ENCODE measurements at places on chromosomes 1 and 21. TPM values are rescaled to one million over a fixed set of nuclear protein-coding genes. Genes with fewer than 3 reads are reported as not detected.

DNA sequence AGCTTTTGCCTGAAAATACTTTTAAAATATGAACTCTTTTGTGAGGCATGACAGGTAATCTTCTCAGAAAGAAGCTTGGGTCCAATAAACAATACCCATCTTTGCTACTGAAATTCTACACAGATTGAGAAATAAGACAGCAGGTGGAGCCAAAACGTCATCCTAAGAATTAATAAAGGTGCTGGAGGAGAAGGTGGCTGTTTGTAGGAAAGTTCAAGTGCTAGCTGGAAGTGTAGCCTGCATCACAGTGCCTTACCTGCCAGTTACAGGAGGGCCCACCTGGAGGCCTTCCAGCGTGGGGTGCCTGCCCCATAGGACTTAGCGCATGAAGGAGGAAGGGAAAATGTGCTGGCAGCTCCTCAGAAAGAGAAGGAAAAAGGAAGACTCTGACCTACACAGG lies 93.7 kb downstream of the TTC3 start:
- no peak overlapping the region for H3K27ac ChIP-seq
- no peaks in the 10 kb centered on the region for H3K27me3 ChIP-seq
- H3K4me3 ChIP-seq = no peak overlapping the region
- peaks cover 15% of the 10 kb centered on the region for H3K36me3 ChIP-seq
- DNase-seq = peak; percentile 23
- H3K4me1 ChIP-seq = no peaks in the 10 kb centered on the region

- H3K27ac ChIP-seq = no peak within 1 kb of the TSS
- H3K4me1 ChIP-seq = peaks cover 8% of the 10 kb centered on the region
- H3K36me3 ChIP-seq = no peaks in the 10 kb centered on the region
- no peak within 1 kb of the TSS for H3K4me3 ChIP-seq
- no peaks in the 10 kb centered on the region for H3K27me3 ChIP-seq
These were observed at the start of gene TBX19 for GRCh38 chr1:168280296-168280927. TSS of gene TBX19 (plus strand) at chr1:168280877. CDS start at chr1:168281091, 214 bp downstream.

DNA sequence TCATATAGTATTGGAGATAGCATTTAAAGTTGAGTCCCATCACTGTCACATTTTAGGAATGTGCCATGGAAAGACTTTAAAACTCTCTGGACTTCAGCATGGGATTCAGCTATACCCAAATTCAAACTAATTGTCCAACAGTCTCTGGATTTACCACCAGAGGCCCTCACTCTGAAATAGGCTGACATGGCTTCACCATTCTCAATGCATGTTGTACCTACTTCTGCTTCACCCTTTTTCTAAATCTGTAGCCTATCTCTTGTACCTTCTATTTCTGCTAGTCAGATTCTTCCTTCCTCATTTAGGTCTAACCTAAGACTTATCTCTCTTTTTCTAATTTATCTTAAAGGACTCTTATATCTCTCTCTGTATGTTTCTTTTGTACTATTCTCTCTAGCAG lies 512.7 kb upstream of the ZRANB2 start:
- no peak for DNase-seq
- no peaks in the 10 kb centered on the region for H3K36me3 ChIP-seq
- no peak overlapping the region for H3K4me3 ChIP-seq

DNA sequence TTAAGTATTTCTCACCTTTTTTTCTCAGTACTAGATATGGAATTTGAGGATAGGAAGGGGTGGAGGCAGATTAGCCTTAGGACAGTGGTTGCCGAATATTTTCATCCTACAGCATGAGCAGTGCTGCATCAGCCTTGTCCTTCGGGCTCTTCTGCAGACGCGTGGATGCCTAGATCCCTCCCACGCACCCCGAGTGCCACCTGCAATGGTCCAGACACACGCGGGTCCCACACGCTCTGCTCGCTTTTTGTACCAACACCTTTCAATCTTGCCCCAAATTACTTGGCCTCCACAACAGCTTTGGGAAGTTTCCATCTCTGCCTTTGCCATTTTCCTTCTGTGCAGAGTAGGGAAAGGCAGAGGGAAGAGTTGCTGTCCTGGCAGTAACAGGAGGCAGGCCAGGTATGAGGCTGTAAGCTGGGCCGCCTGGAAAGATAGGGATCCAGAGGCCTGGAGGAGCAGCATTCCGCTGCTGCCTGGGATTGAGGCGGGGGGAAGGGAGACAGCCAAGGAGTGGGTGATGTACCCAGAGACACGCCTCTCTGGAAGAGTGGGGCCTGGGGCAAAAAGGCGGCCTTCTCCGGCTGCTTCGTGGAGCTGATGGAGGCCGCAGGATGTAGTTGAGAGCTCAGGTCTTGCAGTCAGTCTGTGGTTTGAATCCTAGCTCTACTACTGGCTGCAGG lies 467.7 kb downstream of the KIF26B start:
- no peak overlapping the region for H3K27ac ChIP-seq
- peaks cover 10% of the 10 kb centered on the region for H3K27me3 ChIP-seq
- no peaks in the 10 kb centered on the region for H3K4me1 ChIP-seq
- no peak for DNase-seq
- no peaks in the 10 kb centered on the region for H3K36me3 ChIP-seq

DNA sequence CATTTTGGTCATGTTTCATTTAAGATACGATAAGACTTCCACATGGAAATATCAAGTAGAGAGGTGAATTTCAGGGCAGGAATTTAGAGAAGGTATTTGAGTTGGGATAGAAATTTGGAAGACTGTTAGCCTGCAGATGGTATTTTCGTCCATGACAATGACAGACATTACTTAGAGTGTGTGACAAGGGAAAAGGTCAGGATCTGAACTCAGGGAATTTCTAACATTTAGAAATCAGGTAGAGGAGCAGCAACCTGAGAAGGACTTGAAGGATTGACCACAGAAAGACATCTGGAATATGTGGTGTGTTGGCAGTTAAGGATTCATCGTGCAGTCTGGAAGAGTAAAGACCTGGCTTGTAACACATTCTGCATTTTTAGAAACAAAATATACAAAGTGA lies 57.9 kb downstream of the RABGAP1L start:
- peaks cover 2% of the 10 kb centered on the region for H3K36me3 ChIP-seq
- H3K27me3 ChIP-seq = no peaks in the 10 kb centered on the region
- H3K27ac ChIP-seq = no peak overlapping the region
- no peak for DNase-seq

DNA sequence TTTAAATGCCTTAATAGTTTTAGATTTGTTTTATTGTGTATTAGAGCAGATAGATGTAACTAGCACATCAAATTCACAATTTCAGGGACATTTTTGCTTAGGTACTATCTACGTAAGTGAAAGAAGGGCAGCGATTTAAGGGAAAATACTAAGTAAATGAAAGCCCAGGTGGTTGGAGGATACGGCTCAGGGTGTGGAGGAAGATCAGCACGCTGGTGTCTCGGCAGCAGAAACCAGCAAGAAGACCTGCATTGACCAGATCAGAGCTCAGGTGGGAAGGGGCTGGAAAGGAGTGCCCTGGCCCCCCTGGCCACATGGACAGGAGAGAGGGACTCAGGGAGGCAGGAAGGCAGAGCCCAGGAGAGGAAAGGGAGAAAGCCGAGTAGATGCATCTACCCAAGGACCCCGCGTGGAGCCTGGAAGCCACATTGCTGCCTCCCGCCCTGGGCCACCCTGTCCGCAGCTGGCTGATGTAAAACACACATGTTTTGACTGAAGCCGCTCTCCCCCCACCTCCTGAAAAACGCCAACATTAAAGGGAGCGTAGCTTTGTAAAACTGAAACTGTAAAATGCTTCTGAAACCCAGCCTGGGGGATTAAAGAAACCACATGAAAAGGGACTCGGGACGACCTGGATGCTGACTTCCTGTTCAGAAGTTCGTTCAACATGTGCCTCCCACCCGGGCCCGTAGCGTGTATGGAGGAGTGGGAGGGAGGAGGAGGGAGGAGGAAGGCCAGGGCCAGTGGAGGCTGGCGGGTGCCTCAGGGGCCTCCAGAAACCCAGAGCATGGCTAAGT lies 72.6 kb upstream of the TARDBP start:
- H3K4me1 ChIP-seq = peaks cover 8% of the 10 kb centered on the region
- no peaks in the 10 kb centered on the region for H3K36me3 ChIP-seq
- H3K4me3 ChIP-seq = no peak overlapping the region
- no peak for DNase-seq

DNA sequence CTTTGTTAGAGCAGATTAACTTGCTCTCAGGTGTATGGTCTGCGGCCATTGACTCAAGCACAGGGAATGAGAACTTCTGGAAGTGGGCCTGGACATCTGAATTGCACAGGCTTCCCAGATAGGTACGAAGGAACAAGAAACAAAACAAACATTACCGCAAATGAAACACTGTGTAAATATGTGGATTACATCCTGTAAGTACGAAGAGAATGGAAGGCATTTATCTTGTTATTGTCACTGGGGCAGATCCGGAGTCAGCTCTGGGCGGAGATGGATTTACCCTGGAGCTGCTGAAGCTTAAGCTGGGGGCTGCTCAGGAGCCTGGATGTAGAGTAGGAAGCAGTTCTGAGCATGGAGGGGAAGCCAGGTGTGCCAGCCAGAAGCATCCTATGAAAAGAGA lies 6.8 kb downstream of the HES2 start:
- no peaks in the 10 kb centered on the region for H3K27me3 ChIP-seq
- H3K36me3 ChIP-seq = no peaks in the 10 kb centered on the region
- no peak overlapping the region for H3K4me3 ChIP-seq
- no peak overlapping the region for H3K27ac ChIP-seq

- H3K27ac ChIP-seq = no peak within 1 kb of the TSS
- H3K36me3 ChIP-seq = no peaks in the 10 kb centered on the region
- no peak for DNase-seq
- H3K4me1 ChIP-seq = no peaks in the 10 kb centered on the region
- no peak within 1 kb of the TSS for H3K4me3 ChIP-seq
- no peaks in the 10 kb centered on the region for H3K27me3 ChIP-seq
These were observed at the start of gene PALMD for GRCh38 chr1:99645699-99646531. TSS of gene PALMD (plus strand) at chr1:99646113. CDS start at chr1:99646318, 205 bp downstream.

DNA sequence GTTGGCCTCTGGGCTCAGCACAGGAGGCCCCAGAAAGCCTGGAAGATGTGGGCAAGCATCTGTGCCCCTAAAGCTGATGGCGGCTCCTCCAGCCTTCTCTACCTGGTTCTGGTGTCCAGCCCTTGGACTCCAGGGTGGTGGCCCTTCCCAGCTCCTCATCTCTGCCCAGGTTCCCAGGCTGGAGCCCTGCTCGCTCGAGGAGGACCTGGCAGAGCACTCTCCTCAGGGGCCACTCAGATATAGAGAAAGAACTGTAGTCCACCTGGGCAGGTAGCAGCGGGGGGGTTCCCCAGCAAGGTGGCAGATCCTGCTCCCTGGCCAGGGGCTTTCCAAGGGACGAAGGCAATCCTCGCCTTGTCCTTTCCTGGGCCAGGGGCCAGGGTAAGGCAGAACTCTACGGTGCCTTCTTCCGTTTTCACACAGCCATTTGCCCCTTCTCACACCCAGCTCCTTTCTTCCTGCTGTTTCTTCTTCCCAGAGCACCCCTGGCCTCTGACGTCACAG lies 18.9 kb downstream of the WNT4 start:
- no peaks in the 10 kb centered on the region for H3K36me3 ChIP-seq
- no peak overlapping the region for H3K27ac ChIP-seq
- H3K4me1 ChIP-seq = no peaks in the 10 kb centered on the region
- no peak overlapping the region for H3K4me3 ChIP-seq
- DNase-seq = no peak

DNA sequence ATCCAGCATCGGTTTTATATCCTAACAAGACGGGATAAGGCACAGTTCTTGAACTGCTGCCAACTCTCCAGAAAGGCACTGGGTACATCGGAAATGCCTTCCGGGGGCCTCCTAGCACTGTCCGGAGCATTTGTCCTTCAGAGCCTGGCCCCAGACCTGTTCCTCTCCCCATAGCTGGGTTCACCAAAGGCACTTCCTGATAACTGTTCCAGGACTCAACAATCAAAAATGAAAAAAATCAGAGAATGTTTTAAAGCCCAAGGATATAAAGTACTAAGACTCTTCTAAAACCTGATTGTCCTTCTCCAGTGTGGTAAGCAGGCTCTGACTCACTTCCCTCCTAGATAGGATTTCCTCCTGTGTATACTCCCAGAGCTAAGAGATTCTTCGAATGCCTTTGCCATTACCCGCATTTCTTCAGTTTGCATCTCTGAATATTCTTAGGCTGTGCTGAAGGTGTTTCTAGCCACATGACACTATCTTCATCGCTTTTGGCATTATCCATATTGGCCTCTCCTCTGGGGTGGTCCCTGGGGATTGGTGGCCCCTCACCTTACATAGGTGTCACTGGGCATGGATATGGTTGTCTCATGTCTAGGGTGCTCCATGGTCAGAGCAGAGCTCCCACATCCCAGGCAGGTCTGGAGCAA lies 112.9 kb downstream of the ZBTB18 start:
- H3K36me3 ChIP-seq = no peaks in the 10 kb centered on the region
- peak; percentile 83 for DNase-seq
- H3K27ac ChIP-seq = peak overlapping the region; percentile 71
- peaks cover 24% of the 10 kb centered on the region for H3K4me1 ChIP-seq

DNA sequence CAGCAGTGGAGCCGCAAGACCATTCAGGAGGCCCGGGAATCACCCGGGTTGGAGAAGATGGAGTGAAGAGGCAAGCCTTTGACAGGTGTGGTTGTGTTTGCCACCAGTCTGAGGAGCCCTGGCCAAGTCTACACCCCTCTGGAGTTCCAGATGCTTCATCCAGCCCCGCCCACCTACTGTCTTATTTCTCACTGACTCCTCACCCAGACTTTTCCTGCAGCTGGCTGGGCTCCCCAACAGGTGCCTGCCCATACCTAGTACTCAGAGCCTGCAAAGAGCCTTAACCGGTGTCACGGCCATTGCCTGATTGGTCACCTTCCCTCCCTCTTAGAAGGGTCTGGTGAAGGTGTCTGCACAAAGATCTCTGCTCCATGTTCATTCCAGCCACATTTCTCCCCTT lies 16.0 kb downstream of the SLC9A1 start:
- no peaks in the 10 kb centered on the region for H3K27me3 ChIP-seq
- H3K36me3 ChIP-seq = no peaks in the 10 kb centered on the region
- no peak overlapping the region for H3K4me3 ChIP-seq
- no peak for DNase-seq

- peak overlapping the region; percentile 88 for H3K27ac ChIP-seq
- H3K4me3 ChIP-seq = peak overlapping the region; percentile 72
- H3K36me3 ChIP-seq = peaks cover 10% of the 10 kb centered on the region
- H3K27me3 ChIP-seq = no peaks in the 10 kb centered on the region
These were observed 643 bp upstream of the MOV10 start for GRCh38 chr1:112673592-112674439.

GRCh38 chr1:79052829-79053449 lies 46.4 kb upstream of the ADGRL4 start:
- H3K4me1 ChIP-seq = no peaks in the 10 kb centered on the region
- H3K4me3 ChIP-seq = no peak overlapping the region
- no peak overlapping the region for H3K27ac ChIP-seq
- no peak for DNase-seq

DNA sequence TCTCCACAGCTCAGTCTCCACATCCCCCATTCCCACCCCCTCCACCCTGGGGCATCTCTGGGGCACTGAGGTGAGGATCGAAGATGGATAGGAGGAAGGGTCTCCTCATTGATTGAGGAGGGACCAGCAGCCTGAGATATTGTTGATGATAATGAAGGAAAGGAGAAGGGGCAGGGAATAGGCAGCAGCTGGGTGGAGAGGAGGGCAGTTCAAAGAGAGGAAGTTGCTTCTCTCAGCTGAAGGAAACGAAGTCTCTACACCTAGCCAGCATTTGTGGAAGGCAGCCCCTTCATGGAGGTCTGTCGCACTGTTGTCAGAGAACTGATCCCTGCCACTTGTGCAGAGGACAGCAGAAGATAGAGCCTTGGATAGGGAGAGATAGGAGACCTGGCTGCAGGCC lies 5.7 kb downstream of the KNCN start:
- no peak for DNase-seq
- H3K36me3 ChIP-seq = no peaks in the 10 kb centered on the region
- no peaks in the 10 kb centered on the region for H3K4me1 ChIP-seq
- no peak overlapping the region for H3K27ac ChIP-seq

MCOLN3 gene
- total RNA-seq = 10.7 TPM

VSIG8 gene
- total RNA-seq = not detected

PROK1 gene
- total RNA-seq = 0.22 TPM

OR2T35 gene
- total RNA-seq = not detected

PTPRC gene
- 1.2 TPM for total RNA-seq

All from HCT116 (cell line).